ENCODE measurements at places on chromosomes 5 and 9.

- no peak for DNase-seq
Measured at GRCh38 chr5:74098941-74099340, 472.9 kb downstream of the ARHGEF28 start.

- no peak for DNase-seq
Measured at GRCh38 chr9:111900858-111901612, 4.4 kb downstream of the UGCG start.

DNA sequence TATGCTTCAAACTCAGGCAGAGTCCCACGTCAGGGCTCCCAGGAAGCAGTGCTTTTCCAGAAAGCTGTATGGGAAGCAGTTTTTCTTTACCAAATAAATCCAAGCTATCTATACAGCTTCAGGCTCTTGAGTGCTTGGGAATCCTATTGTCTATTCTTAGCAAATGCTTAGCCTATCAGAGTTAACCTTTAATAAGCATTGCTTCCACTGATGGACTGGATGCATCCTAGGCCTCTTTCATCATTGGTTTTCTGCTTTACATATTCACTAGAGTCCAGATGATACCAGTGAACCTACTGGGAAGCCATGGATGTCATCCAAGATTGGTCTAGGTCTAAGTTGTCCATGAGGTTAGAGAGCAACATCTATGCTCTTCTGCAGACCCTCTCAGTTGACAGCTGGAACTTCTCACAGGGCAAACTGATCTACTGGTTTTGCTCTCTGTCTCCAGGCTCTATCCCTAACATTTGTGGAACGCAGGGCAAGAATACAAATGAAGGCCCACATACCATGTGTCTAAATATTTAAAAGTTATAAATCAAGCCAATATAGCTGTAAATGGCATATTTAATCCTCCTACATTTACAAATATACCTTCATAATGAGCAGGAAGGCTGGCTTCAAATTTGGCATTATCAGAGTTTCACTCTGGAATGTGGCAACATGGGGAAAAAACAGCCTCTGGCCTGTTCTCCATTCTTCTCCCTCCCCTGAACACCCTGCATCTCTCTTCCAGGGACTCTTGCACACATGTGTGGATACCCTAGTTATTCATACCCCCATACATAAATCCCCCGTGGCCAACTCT, 49.8 kb upstream of the PLPP1 start:
- no peak for DNase-seq

GRCh38 chr9:4116071-4116581, 183.7 kb downstream of the GLIS3 start:
- no peak for DNase-seq

DNA sequence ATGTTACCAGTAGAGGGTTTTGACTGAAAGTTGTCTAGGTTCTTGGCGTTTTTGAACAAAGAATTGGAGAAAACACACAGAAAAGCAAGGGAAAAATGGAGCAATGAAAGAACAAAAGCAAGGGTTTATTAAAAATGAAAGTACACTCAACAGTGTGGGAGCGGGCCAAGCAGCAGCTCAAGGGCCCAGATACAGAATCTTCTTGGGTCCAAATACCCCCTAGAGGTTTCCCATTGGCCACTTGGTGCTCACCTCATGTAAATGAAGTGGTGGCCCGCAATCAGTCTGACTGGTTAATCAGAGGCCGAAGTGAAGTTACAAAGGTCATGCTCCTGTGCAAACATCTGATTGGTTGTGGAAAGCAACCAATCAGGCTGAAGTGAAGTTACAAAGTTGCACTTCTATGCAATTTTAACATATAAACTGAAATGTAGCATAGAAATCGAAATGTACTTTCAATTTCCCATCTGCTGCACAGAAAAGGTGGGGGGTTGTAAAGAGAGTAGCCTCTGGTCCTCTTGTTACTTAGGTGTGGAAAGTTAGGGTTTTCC, 1.9 kb upstream of the GM2A start:
- no peak for DNase-seq

- no peak for DNase-seq
Measured at GRCh38 chr5:59535561-59535960, 358.0 kb downstream of the PDE4D start.

GRCh38 chr9:108761655-108762347, 94.0 kb downstream of the ACTL7B start:
- DNase-seq, result no peak

Data from T-helper 1 cell (primary cell).